Left forelimb (tissue), 1 donor: ENCODE measurements at places on chromosomes 7 and 10.

DNA sequence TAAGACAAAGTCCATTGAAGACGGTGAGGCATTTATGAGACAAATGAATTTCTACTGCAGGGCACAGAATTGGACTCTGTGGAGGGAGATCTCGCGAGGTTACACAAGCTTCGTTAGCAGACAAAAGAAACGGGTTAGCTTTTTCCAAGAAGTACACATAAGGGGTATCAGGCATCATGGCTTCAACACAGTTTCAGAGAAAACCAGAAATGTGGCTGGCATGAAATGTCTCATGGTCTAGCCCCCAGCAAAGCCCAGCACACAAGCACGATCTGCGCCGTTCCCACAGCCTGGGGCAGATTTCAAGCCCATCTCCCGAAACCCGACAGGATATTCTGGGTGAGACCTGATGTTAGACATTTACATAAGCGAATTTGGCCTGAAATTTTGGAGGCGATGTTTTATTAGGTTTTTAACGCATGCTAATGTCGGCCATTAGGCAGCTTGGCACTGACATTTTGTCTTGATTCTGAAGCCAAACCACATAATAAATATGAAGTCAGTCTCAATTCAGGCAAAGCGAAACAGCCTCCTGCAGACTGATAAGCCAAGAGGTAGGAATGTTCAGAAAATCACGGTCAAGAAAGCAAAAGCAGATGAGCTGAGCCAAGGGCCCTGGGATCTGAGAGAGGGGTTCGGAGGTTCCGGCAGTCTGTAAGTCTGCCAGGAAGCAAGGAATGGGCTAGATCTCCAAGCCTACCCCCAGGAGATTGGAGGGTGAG is 240.5 kb downstream of the PRPF18 start:
- no peak for DNase-seq

- no peak for DNase-seq
These were observed 32.0 kb downstream of the AMZ1 start for GRCh38 chr7:2720024-2720423.

DNA sequence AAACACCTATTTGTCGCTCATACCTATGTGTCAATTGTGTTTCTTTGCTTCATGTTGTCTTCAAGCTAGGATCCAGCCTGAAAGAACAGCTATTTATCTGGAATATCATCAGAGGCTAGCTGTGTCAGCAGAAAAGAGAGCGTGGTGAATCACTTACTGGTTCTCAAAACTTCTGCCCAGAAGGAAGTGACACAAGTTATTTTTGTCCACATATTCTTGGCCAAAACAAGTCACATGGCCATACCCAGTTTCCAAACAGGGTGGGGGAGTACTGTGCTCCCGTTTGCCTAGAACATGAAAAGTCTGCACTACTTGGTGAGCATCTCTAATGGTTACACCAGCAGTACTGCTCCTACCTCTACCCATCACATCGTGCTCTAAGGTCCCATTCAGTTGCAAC is 160.9 kb upstream of the CSTF2T start:
- no peak for DNase-seq

DNA sequence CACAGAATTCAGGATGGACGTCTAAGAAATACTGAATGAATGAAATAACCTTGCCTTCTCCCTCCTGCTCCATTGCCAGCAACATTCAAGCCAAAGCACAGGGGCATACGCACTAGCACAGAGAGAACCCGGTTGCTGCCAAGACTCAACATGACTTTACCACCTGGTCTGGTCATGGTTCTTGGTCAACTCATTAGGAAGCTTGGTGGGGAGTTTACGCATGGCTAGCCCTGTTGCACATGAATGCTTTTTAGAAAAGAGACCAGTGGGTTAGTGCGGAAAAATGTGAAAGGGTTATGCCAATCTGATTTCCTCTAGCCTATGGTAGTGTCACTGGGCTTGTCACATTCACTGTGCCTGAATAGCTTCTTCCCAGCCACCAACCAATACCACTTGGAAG is 187.6 kb upstream of the NEBL start:
- no peak for DNase-seq

DNA sequence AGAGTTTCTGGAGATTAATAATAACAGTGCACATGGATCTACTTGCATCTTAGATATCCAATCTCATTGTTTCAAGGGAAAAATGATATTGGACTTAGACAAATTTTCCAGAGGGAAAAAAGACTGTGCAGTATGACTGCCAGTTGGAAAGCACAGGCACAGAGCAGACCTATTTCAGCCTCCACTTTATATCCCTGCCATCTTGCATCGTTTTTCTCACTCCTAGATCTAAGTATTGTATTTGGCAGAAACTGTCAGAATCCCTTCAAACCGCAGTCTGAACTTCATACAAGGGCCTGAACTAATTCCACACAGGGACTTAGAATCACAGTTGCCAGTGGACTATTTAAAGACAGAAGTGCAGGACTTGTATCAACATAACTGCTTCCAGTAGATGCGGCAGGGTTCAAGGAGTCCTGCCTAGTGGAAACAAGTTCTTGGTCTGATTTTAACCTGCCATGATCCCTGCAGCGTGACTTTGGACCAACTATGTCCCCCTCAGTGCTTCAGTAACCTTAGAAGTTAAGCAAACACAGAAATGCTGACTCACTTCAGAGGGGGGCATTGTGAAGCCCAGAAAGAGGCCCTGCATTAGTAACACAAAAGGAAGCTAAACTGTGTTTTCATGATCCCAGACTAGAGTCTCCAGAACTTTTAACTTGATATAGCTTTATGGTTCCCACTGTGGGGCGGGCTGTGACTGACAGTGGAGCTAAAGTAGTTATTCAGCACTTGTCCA is 95.7 kb upstream of the PALS2 start:
- DNase-seq: no peak

DNA sequence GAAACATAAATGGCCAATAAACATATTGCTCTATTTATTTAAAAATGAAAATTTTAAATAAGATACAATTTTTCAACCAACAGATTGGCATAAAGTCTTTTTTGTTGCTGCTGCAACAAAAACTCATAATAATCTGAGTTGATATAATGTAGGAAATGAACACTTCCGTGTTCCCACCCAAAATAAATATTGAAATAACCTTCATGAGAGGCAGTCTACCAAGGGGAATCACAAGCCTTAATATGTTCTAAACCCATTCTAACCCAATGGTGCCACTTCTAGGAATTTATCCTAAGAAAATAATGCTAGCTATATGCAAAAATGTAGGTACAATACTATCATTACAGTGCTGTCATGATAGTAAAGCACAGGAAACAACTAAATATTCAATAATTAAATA is 39.1 kb downstream of the SLC25A13 start:
- no peak for DNase-seq

DNA sequence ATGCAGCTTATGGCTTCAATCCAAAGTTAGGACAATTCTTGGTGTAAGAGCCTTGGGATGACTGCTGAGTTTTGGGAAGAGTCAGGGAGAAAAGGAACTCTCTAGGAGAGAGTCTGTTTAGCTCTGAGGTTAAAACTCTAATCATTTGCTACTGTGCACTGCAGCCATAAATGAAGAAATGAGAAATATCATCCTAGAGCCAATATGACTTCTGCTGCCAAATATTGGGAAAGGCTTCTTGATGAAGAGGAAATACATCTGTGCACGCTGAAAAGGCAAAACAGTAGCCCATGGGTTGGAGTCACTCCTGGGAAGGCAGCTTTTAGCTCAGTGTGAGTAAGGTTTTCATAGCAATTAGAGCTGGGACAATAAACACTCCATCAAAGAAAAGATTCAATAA is 308.8 kb downstream of the SFMBT2 start:
- DNase-seq: no peak

GRCh38 chr7:137006293-137006692 is 137.8 kb downstream of the CHRM2 start:
- no peak for DNase-seq

GRCh38 chr7:698515-699475 is 27.7 kb upstream of the DNAAF5 start:
- no peak for DNase-seq

- DNase-seq: no peak
These were observed 62.1 kb upstream of the TCF7L2 start for GRCh38 chr10:112887968-112888367.

GRCh38 chr10:49204119-49204518 is 15.9 kb upstream of the TMEM273 start:
- DNase-seq: no peak

DNA sequence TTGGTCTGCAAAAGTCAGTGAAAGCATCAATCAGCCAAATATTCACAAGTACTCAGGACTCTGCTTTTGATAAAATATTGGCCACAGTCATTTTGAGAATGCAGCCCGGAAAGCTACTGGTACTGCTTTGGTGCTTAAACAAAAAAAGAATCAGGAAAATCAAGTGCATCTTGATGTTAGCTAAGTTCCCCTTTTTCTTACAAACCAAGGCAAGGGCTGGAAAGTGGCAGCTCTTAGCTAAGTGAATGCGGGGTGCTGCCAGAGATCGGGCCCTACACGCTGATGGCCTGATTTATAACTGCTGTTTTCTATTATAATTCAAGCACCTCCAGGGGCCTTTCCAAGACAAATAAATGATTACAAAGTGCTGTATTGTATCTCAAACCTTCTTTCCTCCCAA is 136.8 kb upstream of the MGMT start:
- no peak for DNase-seq

- no peak for DNase-seq
These were observed 1.8 kb downstream of the PDAP1 start for GRCh38 chr7:99406557-99406956.

GRCh38 chr10:28298951-28299350 is 3.9 kb downstream of the MPP7 start:
- no peak for DNase-seq

DNA sequence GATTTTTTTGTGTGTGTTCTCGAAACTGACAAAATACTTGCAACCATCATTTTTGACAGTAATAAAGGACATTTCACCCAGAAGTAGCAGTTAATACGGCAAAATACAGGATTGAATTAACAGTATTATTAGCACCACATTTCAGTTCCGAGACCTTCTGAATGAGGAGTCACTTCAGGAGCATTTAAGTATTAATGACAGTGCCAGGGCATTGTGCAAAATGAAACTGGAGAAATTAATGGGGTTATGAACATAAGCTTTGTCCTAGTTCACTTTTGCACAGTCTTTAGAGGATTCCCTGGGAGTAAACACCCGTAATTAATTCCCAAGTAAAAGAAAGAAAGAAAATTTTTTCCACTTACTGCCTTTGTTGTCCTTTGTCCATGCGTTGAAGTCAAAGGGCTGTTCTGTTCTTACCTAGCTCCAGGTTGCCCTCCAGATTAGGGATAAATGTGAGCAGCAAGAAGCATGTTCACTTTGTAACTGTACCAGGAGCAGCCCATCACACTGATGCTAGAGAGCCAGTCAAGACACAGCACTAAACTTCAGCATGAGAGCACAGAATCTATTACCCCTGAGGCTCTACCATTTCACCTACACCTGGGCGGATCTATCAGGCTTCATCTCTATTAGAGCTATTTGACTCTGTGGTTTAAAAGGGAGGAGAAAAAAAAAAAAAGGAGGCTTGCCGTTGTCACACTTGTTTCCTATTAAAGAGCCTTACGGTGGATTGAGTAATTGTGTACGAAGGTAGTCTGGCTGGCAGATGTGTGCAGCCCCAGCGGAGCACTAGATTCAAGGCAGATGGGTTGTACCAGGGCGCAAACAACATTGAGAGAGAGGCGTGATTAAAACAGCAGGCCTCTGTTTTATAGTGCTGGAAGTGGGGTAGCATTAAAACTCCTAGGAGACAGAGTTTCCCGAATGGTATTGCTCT is 297.8 kb upstream of the SEMA3A start:
- peak; percentile 62 for DNase-seq

DNA sequence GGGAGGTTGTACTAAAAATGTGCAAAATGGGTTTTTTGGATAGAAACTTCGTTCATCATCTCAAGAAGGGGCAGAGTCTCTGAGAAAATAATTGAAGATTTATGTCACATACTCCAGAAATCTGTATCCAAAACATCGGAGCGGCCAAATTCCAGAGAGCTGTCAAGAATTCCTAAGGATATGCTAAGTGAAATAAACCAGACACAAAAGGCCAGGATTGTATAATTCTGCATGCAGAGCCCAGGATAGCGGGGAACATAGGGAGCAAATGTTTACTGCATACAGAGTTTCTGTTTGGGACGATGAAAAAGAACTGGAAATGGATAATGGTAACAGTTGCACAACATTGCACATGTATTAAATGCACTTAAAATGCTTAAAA is 224.2 kb upstream of the AUTS2 start:
- DNase-seq: no peak

DNA sequence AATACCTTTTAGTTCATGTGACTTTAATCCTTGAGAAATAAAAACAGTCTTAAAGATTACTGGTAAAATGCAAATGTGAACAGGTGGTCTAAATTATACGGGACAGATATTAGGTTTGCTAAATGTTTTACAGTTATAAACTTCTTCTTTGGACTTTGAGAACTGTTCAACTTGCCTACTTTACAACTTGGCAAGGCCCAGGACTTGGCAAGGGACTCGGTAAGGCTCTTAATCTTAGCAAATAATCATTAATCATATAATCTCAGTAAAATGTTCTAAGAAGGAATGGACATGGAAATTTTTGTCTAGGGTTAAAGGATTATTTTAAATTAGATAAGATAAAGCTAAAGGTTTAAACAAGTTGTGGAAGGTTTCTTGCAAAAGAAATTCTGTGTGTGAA is 4.8 kb upstream of the UBE2D4 start:
- no peak for DNase-seq

GRCh38 chr7:117995850-117996650 is 122.8 kb upstream of the CTTNBP2 start:
- DNase-seq: no peak

- no peak for DNase-seq
These were observed 232.2 kb upstream of the TEX47 start for GRCh38 chr7:89027781-89028180.

DNA sequence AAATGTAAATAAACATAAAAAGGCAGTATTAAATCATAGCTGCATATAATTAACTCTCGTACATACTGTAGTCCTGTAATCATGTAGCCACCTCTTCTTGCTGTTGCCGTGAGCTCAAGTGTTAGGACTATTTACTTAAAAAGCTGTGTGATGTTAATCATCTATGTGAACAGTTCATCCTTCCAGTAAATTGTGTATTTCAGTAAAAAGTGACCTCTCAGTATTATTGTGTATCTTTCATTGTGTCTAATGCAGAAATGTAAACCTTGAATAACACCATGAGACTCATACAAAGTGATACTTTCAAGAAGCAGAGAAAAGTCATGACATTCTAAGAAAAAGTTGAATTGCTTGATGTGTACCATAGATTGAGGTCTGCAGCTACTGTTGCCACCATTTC is 38.0 kb downstream of the ADD3 start:
- no peak for DNase-seq
